ENCODE measurements at places on chromosomes 12 and 14. TPM values are rescaled to one million over a fixed set of nuclear protein-coding genes. Genes with fewer than 3 reads are reported as not detected.

The CMKLR1 gene
- total RNA-seq: 9.8 TPM

The APEX1 gene
- 74.9 TPM for total RNA-seq

- H3K36me3 ChIP-seq: no peaks in the 10 kb centered on the region
- H3K4me1 ChIP-seq: peaks cover 8% of the 10 kb centered on the region
- H3K27ac ChIP-seq: no peak overlapping the region
- DNase-seq: no peak
- H3K27me3 ChIP-seq: no peaks in the 10 kb centered on the region
Observed at GRCh38 chr14:96156804-96157760, 47.6 kb upstream of the BDKRB2 start.

- no peaks in the 10 kb centered on the region for H3K36me3 ChIP-seq
- DNase-seq: no peak
- no peaks in the 10 kb centered on the region for H3K27me3 ChIP-seq
- H3K4me1 ChIP-seq: no peaks in the 10 kb centered on the region
- no peak overlapping the region for H3K27ac ChIP-seq
Observed at GRCh38 chr12:1053690-1054089, 62.7 kb downstream of the ERC1 start.

- H3K27ac ChIP-seq: peak overlapping the region; percentile 79
- no peaks in the 10 kb centered on the region for H3K27me3 ChIP-seq
- DNase-seq: no peak
- H3K4me1 ChIP-seq: peaks cover 23% of the 10 kb centered on the region
- H3K4me3 ChIP-seq: no peak overlapping the region
Observed at GRCh38 chr12:75642226-75642625, 130.8 kb upstream of the KRR1 start.

The CDCA3 gene
- total RNA-seq: 5.0 TPM

Measured in osteoblast (primary cell).